Adipocyte (in vitro differentiated cells): ENCODE measurements at places on chromosomes 7 and 10.

GRCh38 chr7:46626691-46627310 is 705.7 kb upstream of the IGFBP3 start:
- DNase-seq = no peak

GRCh38 chr7:156979007-156979606 is 29.6 kb downstream of the NOM1 start:
- DNase-seq = no peak

- no peak for DNase-seq
Observed at GRCh38 chr10:118844731-118845521, 90.2 kb upstream of the CACUL1 start.

- DNase-seq = no peak
Observed at GRCh38 chr7:113797420-113798010, 121.3 kb downstream of the PPP1R3A start.

DNA sequence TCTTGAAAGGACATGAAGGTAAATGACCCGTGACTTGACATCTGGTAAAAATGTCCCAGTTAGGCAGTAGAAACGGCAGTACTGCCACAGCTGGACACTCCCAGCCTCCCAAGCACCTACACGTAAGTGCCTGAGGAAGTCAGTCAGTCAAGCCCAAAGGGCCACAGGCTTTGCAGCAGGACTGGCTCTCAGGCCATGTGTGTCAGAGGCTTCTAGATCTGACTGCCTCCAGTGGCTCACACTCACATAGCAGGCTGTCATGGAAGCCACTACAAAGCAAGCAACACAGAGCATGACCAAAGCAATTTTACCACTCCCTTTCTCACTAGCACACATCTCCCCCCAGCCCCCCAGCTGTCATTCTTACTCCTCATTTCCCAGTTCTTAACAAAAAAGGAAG is 17.8 kb upstream of the CCNJ start:
- no peak for DNase-seq

DNA sequence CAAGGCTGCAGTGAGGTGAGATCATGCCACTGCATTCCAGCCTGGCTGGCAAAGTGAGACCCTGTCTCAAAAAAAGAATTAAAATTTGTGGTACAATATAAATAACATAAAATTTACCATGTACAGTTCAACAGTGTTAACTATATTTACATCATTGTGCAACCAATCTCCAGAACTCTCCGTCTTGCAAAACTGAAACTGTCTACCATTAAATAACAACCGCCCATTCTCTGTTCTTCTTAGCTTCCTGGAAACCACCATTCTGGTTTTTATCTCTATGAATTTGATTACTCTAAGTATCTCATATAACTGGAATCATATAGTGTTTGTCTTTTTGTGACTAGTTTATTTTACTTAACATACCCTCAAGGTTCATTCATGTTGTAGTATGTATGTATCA is 167.6 kb downstream of the AUTS2 start:
- DNase-seq = no peak

GRCh38 chr7:80924090-80924489 is 5.2 kb upstream of the SEMA3C start:
- DNase-seq = no peak

DNA sequence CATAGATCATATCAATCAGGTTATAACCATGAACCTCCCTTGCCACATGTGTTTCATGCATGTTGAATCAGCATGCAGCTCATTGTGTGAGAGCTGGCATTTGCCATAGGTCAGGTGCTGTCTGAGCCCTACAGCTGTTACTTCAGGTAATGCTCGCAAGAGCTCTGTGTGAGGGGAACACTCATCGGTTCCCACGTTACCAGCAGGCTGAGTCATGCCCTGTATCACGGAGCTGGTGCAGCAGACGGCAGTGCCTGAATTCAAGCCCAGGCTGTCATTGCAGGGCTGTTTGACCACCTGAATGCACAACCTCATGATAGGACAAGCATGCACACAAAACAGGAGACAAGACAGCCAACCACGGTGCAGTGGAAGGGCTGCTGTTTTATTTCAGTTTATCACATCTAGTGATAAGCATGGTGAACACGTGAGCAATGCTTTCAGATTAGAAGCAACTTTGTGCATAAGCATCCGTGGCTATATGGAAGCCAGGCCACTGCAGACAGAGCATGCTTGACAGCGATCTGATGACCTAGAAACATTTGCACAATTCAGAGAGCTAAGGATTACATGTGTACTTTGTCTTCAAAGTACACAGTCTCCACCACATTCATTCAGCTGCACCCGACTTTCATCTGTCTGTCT is 56.4 kb upstream of the PFKP start:
- no peak for DNase-seq

GRCh38 chr7:151999424-152000090 is 25.9 kb upstream of the GALNT11 start:
- no peak for DNase-seq

- no peak for DNase-seq
Observed at GRCh38 chr7:41628901-41629300, 74.0 kb downstream of the INHBA start.

GRCh38 chr10:127257395-127257794 is 61.0 kb upstream of the INSYN2A start:
- no peak for DNase-seq

DNA sequence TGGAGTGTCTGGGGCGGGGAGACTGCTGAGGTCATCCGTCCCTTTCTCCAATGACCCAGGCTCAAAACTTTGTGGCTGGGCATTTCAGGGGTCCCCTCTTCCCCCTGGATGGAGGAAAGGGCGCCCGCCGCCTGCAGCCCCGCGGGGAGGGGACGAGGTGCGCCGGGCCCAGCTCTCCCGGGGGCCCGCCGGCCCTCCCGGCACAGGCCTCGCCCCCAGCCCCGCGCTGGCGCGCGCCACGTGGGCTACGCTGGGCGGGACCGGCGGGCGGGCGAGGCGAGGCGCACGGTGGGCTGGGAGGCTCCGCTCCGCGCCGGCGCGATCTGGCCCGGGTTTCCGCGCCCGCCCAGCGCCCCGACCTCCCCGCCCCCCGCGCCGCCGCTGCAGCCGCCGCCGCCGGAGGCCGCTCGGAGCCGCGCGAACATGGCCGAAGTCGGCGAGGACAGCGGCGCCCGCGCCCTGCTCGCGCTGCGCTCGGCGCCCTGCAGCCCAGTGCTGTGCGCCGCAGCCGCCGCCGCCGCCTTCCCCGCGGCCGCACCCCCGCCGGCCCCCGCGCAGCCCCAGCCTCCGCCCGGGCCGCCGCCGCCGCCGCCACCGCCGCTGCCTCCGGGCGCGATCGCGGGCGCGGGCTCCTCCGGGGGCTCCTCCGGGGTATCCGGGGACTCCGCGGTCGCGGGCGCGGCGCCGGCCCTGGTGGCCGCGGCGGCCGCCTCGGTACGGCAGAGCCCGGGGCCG is at the start of gene FOXK1:
FOXK1 (plus strand) TSS at position 410 of the 735 bp plus-strand sequence; CDS start at position 424, 14 bp downstream.
- DNase-seq = peak; percentile 89

DNA sequence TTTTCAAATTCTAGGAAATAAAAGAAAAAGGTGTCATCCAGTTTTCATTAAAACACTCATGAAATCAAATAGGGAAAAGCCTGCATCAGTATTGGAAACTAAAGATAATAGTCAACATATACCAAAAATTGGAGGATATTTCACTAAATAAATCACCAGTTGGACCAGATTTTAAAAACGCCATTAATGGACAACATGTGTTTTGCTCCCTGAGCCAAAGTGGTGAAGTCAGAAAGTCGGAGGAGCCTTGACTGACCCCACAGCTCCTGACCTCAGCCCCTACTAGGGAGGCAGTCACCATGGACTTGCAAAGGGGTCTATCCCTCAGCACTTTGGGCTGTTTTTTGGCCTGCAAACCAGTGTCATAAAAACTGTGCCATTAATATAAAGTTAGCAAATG is 98.3 kb upstream of the SEC61G start:
- no peak for DNase-seq

GRCh38 chr7:87148332-87148955 is 3.8 kb upstream of the DMTF1 start:
- peak; percentile 83 for DNase-seq

DNA sequence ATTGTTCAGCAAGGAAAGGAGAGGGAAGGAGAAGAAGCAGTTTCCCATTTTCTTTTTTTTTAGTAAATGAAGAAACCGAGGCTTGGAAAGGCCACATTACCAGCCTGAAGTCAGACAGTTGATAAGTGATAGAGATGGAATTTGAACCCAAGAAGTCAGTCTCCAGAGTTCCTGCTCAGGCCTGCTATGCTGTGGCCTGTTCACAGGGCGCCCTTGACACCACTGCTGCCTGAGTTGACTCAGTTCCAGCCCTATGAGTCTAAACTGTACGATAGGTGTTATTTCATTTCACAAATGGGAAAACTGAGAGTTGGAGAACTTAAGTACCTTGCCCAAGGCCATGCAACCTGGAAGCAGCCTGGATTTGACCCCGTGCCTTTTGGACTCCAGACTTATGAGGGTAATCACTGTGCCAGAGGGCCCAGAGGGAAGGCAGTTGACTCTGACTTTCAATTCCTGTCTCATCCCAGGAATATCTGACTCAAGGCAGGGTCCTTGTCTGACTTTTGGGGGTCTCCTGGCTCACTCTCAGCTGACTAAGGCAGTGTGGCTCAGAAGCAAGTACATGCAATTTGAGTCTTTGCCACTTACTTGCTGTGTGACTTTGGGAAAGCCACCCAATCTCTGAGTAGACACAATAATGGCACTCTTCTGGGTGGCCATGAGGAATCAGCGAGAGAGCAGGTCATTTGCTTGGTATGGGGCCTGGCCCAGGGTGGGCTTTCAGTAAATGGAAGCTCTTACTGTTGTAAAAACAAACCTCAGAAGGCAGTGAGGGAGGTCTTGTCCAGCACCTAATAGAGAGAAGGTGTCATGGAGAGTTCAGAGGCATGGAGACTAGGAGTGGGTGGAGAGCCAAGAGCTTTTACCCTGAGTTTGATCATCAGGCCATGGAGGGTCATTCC is 17.9 kb upstream of the RBM20 start:
- no peak for DNase-seq

DNA sequence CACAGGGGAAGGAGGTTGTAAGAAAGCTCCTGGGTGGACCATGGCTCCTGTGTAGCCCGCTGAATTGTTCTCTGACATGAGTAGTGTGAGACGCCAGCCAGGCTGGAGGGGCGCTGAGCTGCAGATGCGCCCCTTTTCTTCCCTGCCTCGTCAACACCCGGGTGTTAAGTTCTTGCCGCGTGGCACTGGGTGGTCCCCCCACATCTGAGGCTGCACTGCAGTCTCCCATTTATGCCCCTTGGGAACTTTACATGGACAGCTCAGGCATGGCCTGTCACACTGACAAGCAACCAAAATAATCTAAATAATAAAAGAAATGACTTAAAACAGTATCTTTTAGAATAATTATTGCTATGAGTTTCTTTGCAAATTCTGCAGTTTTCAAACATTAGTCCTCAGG is 34.6 kb upstream of the HSPA12A start:
- DNase-seq = no peak

- no peak for DNase-seq
Observed at GRCh38 chr7:31020652-31021051, 31.5 kb upstream of the ADCYAP1R1 start.

DNA sequence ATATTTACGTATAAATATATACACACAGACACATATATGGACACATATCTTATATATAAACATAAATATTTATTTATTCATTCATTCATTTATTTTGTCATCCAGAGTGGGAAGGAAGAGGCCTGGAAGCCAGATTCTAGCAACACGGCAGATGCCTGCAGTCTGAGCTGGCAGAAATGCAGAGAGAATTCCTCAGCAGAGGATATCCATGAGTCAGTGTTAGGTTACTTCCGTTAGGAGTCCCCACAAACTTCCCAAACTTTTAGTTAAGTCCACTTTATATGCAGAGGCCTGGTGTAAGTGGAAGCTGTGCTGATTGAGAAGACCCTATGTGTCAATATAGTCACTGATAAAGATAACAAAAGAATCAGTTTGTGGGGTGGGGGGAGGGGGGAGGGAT is 89.6 kb downstream of the PPP1R17 start:
- peak; percentile 61 for DNase-seq

DNA sequence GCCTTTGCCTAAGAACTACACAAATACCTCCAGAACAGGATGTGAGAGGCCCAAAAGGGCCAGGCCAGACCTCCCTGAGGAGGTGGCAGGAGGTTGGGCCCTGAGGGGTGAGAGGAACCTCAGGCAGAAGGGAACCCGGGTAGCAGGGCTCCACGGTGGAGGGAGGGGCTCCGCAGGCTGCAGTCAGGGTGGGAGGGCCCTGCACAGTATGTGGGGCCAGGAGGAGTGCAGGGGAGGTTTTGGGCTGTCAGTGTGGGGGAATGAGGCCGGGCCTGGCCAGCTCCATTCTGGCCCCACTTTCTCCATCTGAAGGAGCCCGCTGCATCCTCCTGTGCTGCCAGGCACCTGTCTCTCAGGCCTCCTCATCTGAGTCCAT is 25.9 kb downstream of the DNAJB12 start:
- no peak for DNase-seq
